H9 (cell line): ENCODE measurements at places on chromosomes 12 and 14.
A peak's percentile ranks its signal among the peaks of the same experiment; 100 is the strongest.

- peak; percentile 59 for DNase-seq
Observed at GRCh38 chr12:32344047-32344446, 55.3 kb upstream of the FGD4 start.

DNA sequence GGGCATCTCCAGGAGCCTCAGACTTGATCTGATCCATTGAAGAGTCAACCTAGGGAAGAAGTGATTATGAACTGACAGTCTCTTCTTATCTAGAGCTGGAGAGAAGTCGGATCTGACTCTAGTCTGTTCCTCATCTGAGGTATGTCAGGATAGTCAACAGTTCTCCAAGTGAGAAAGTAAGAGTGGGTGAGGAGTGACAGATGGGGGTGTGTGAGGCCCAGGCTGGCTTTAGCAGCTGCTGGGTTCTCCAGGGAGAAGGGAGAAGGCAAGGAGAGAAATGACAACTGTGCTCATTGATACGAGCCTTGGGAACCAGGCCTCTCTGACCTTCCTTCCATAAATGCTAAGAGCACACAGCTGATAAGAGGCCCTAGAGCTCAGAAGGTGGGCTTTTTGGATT, 53.3 kb downstream of the IRAK3 start:
- DNase-seq, result no peak

GRCh38 chr12:40469736-40470135, 222.5 kb upstream of the CNTN1 start:
- no peak for DNase-seq

- no peak for DNase-seq
Observed at GRCh38 chr12:103547929-103548328, 39.1 kb upstream of the STAB2 start.

DNA sequence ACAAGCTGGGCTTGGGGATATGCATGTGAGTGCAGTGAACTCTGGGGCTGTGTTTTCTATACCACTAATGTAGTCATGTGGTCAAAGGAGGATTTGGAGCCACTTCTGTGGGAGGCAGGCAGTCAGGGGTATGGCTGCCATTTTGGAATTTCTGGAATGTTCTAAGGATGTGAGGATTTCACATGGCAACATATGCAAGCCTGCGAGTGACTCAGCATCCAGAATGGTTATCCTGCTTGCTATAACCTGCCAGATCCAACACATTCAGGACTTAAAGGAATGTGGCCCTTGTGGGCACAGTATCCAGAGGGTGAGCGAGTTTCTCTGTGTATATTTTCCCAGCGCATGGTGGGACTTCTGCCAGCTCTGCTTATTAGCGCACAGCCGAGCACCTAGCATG, 249.2 kb upstream of the PWP1 start:
- DNase-seq, result peak; percentile 58

- DNase-seq, result no peak
Observed at GRCh38 chr12:74537126-74537706, 419 bp upstream of the ATXN7L3B start.

DNA sequence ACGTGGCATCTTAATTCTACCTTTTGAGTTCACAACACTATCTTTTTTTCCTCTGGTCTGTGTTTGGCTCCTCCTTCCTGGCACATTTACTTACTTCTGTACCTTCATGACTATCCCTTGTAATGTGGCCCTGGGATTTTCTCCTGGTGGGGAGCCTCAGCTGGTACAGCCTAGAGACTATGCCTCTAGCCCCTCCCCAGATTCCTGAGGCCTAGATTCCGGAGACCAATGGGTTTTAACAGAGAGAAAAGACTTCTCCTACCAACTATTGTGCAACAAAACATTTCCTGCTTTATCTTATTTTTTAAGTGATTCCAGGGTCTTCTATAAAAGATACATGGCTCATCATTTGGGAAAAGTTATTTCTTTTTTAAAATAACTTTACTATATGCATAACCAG, 216.2 kb upstream of the KRR1 start:
- peak; percentile 75 for DNase-seq

DNA sequence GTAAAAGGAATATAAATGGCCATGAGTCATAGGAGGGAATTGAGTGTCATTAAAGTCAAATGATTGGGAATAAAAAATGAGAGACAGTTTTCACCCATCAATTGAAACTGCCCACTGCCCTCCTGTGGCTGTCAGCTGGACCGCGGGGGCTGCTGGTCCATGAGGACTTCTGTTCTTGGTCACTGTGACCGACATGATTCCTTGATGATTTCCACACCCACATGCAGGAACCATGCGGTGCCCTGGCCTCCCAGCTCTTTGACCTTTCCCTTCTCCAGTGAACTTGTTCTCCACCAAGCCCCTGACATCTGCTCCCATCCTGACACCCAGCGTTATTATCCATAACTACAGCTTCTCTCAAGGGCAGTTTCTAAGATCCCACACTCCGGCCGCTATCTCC, 48.4 kb downstream of the C12orf75 start:
- DNase-seq, result no peak

- no peak for DNase-seq
Observed at GRCh38 chr14:60862283-60862682, 118.6 kb downstream of the TRMT5 start.

- no peak for DNase-seq
Observed at GRCh38 chr12:6987956-6988553, 17.3 kb downstream of the EMG1 start.

GRCh38 chr14:87524011-87524410, 469.0 kb downstream of the GALC start:
- no peak for DNase-seq

GRCh38 chr14:96705422-96706092, 91.6 kb upstream of the VRK1 start:
- DNase-seq, result no peak

- no peak for DNase-seq
Observed at GRCh38 chr12:21769307-21769706, 5.2 kb downstream of the KCNJ8 start.

- DNase-seq, result peak; percentile 38
Observed at GRCh38 chr14:44873536-44873935, 88.2 kb downstream of the KLHL28 start.

DNA sequence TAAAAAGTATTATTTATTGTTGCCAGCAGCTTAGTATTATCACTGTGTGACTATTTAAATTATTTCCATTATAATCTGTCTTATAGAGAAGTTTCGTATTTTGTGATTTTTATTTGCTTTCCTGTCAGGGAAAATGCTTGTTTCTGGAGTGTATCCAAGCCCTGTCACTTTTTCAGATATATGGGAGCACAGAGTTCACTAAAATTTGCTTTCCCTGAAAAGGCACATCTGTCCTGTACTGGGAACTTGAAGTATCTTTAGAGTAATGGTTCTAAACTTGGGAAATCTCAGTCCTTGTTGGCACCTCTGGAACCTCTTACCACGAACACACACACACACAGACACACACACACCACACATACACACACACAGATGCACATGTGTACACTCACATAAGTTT, 39.3 kb upstream of the SSTR1 start:
- DNase-seq, result no peak

DNA sequence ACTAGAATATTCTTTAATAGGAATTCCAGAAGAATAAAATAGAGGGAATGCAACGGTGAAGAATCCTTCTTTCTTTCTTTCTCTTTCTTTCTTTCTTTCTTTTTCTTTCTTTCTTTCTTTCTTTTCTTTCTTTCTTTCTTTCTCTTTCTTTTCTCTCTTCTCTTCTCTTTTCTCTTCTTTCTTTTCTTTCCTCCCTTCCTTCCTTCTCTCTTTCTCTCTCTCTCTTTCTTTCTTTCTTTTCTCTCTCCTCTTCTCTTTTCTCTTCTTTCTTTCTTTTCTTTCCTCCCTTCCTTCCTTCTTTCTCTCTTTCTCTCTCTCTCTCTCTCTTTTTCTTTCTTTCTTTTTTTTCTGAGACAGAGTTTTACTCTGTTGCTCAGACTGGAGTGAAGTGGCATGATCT, 160.8 kb upstream of the PRICKLE1 start:
- no peak for DNase-seq

DNA sequence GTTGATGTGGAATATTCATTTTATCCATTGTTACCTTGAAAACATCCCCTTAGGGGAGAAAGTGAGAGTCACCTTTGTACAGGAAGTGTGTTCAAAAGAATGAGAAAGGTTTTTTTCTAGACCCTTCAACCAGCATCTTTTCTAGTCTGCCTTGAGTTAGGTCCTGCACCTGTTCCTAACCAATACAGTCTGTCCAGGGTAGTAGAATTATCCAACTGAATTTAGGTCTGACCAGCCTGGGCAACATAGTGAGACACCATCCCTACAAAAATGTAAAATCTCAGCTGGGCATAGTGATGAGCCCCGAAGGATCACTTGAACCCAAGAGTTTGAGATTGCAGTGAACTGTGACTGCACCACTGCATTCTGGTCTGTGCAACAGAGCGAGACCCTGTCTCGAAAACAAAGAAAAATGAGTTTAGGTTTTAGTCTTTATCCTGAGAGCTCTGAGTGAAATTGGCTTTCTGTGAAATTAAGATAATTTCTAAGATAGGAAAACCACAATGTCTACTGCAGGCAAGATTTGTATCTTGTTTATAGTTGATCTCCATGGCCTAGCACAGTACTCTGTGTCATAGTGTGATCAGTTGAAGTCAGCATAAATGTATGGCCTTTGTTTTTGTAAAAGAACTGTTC, 25.2 kb downstream of the ARHGAP5 start:
- DNase-seq, result no peak

- DNase-seq, result peak; percentile 52
Observed at GRCh38 chr12:45051572-45052125, 750 bp upstream of the DBX2 start.

GRCh38 chr12:91565246-91565645, 382.6 kb upstream of the DCN start:
- DNase-seq, result no peak

GRCh38 chr14:56304456-56304855, 186.2 kb downstream of the PELI2 start:
- DNase-seq, result no peak

DNA sequence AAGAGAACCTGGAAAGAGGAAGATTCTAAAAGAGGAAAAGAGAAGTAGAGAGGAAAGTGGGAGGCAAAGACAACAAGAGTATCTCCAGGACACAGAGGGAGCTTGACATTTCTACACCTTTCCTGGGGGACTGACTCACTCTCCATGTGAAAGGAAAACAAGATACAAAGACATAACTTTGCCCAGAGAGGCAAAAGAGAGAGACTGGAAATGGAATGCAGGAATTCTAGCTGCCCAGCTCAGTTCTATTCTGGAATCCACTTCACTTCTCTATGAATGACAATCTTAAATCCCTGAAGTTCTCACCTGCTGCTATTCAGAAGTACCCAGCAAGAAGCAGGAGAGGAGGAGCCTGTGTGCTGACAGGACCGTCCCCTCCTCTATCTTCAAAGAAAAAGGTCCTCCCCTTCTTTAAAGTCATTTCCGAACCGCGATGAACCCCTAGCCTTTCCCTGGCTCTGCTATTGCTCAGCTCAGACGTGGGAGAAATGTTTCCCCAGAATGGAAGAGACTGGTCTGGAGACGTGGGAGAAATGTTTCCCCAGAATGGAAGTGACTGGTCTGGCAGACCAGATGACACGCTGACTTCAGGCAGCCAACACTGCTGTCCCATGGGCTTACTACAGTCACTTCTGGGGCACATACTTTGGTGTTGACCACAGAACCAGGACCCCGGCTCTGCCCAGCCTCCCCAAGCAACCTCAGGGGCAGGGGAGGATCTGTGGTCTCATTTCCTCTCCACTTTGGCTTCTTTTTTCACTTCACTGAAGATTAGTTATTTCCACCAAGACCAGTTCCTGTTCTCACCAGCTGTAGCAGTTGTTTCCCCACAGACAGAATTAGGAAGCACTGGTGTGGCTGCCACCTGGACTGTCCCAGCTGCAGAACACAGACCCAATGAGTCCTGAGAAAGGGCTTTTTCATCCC, 8.3 kb downstream of the FMNL3 start:
- peak; percentile 88 for DNase-seq

DNA sequence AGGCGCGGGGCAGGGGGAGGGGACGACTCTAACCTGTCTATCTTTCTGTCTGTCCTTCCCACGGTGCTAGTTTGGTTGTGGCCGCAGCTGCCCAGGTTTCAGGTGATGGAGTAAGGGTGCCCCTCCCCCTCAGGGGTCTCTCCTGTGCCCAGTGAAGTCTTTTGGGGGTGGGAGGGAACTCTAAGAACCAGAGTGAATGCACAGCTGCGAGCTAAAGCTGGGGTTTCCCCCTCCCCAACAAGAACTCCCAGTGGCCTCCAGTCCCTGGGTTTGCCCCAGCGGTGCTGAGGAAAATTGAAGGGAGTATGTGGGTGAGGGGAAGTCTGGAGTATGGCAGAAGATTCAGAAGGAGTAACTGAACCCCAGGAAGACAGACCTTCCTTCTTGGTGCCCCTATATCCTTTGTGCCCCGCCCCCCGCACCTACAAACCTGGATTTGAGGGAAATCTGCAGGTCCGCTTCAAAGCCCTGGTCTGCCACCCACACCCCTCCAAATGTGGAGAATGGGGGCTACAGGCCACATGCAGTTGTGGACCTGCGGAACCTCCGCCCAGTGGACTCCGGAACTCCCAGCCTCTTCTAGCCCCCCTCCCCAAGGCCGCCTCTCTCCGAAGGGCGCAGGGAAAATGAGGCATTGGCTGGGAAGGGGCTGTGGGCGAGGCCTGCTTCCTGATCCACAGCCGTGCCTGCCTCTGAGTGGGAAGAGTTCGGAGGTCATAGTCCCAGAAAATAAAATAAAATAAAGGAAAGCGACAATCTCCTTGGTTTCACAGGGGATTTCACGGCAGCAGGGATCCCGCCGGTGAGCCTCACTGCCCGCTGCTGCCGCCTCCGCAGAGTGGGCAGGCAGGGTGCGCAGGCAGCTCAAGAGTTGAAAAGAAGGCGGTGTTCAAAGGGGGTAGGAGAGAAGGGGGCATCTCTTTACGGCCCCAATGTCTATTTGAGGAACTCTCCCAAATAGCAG, 3.4 kb upstream of the HOXC9 start:
- DNase-seq, result no peak

DNA sequence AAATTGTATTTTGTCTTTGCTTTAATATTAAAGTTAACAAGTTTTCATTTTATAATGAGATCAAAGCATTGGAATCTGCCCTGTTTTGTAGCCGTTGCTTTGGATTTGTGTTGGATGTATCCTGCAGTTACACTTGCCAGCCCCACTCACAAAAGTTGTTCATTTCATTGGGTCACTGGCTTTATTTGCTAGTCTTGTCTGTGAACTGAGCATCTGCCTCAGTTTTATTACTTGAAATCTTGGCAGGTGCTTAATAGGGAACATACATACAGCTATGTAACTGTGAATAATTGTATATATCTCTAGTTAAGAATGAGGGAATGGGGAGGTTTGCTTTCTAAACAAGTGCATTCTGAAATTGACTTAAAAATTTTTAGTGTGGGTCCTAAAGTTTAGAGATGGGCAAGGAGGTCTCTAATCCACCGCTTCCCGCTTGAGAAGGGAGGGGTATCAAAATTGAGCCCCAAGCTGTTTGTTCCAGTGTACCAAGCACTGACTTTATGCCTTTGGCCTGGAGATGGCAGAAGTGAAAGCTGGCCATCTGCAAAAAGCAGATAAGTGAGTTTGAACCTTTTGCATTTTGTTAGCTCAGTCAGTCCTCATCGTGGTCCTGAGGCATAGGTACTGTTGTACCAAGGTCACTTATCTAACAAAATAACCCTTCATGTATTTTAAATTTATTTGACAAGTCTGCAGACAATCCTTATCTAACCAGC, 9.3 kb downstream of the EIF5 start:
- no peak for DNase-seq
